ENCODE measurements at places on chromosomes 2 and 18.

DNA sequence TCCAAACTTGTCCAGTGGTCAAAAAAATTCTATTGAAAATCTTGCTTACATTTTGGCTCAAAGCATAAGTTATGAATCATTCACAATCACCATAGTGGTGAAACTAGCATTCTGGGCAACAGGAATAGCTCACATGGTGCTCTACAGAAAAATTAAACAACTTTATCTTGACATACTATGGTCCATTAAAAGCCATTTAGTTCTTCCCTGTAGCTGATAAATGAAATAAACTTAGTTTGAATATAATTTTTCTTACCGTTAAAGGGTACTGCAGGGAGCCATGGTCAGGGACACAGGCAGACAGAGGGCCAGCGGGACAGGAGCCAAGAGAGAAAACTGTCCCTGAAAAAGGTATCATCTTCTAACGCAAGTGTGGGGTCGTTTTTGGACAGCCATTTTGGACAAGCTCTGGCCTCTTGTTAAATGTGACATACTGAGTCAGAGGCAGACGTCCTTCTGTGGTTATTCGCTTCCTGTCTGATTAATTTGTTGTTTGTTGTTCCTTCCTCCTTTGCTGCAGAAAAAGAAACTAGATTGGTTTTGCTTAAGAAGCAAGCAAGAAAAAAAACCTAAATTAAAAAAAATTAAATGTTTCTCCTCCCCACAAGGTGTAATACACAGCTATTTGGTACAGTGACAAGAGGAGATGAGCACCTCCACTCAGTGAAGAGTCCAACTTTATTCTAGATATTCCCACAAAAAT, at the start of gene WIPF1:
WIPF1 (minus strand) TSS at position 460 of the 703 bp plus-strand sequence. CDS start 12,231 bp downstream, outside the sequence.
- DNase-seq: no peak

GRCh38 chr2:195313962-195314361, 343.1 kb upstream of the SLC39A10 start:
- no peak for DNase-seq

- no peak for DNase-seq
These were observed 40.8 kb downstream of the HDAC4 start for GRCh38 chr2:239360008-239360407.

DNA sequence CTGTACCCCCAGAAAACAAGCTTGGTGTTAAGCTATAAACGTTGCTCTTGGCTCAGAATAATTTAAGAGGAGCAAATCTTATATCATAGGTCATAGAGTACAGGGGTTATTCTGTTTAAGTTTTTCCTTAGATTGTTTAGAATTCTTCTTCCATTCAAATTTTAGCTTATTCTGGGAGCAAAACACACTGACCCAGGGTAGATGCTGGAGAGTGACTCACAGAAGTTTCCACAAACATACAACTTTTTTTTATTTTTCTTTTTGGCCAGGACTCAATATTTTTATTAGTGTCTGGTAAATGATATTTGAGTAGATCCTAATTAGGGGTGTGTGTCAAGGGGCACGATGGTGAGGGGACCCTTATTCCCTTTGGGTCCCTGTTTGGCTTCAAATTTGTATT, 71.5 kb upstream of the PSME4 start:
- DNase-seq: no peak

- no peak for DNase-seq
These were observed 22.7 kb downstream of the TTC32 start for GRCh38 chr2:19879120-19879519.

- peak; percentile 30 for DNase-seq
These were observed 261.5 kb upstream of the SIX3 start for GRCh38 chr2:44679990-44680389.

DNA sequence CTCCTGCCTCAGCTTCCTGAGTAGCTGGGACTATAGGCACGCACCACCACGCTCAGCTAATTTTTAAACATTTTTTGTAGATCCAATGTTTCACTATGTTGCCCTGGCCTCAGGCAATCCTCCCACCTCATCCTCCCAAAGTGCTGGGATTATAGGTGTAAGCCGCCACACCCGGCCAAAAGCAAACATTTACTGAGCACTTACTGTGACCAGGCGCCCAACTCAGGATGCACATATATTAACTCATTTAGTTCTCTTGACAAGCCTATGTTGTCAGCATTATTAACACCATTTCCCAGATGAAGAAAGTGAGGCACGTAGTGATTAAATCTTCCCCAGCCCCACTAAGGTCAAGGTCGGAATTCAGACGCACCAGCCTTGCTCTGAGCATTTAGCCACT, 41.1 kb downstream of the TMEM37 start:
- DNase-seq: no peak

- peak; percentile 69 for DNase-seq
These were observed 81.1 kb upstream of the SLC39A10 start for GRCh38 chr2:195575879-195576401.

DNA sequence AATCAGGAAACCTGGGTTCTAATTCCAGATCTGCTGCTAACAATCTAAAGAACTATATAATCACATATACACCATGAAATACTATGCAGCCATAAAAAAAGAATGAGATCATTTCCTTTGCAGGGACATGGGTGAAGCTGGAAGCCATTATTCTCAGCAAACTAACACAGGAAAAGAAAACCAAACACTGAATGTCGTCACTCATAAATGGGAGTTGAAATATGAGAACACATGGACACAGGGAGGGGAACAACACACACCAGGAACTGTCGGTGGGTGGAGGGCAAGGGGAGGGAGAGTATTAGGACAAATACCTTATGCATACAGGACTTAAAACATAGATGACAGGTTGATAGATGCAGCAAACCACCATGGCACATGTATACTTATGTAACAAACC, 33.2 kb downstream of the CDH2 start:
- DNase-seq: no peak

DNA sequence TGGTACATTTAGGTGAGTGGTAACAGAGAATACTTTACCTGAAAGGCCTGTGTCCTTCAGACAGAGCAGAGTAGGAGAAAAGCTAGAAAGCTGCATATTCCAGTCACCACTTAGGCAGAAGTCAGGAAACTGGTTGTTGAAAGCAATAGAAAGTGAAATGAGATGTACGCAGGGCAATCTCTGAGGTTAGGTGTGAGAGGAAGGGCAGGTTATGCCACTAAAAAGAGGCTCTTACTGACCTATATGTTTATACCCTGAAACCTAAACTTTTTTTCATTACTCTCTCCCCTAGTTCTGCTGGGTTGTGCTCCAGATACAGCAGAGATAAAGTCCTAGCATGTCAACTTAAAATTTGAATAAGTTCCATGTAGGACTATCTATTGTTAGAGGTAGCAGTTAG, 93.5 kb downstream of the COX7A2L start:
- DNase-seq: no peak

All from NCI-H1417 (cell line).